ENCODE measurements at places on chromosomes 4 and X.

- no peak for DNase-seq
Measured at GRCh38 chr4:176834531-176834930, 41.8 kb upstream of the VEGFC start.

DNA sequence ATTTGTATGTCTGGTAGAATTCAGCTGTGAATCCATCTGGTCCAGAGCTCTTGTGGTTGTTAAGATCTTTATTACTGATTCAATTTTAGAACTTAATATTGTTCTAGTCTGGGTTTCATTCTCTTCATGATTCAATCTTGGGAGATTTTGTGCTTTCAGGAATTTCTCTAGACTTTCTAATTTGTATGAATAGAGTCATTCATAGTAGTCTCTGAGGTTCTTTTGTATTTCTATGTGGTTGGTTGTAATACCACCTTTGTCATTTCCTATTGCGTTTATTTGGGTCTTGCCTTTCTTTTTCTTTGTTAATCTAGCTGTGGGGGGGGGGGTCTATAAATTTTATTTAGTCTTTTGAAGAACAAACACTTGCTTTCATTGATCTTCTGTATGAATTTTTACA lies 824.8 kb upstream of the GALNTL6 start:
- no peak for DNase-seq

DNA sequence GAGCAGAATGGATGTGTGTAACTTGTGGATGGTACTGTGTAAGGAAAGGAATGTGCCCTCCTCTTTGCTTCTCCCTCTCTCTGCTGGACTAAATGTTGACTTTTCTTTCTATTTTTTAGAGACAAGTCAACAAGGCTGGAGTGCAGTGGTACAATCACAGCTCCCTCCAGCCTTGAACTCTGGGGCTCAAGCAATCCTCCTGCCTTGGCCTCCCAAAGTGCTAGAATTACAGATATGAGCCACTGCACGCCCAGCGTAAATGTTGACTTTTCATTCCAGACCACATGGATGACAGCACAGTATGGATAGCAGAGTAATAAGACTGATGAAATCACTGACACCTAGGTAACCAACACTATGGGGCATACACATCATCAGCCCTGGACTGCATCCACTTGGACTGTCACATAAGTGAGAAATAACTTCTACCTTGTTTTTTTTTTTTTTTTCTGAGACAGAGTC lies 5.1 kb upstream of the RPS3A start:
- DNase-seq, result no peak

DNA sequence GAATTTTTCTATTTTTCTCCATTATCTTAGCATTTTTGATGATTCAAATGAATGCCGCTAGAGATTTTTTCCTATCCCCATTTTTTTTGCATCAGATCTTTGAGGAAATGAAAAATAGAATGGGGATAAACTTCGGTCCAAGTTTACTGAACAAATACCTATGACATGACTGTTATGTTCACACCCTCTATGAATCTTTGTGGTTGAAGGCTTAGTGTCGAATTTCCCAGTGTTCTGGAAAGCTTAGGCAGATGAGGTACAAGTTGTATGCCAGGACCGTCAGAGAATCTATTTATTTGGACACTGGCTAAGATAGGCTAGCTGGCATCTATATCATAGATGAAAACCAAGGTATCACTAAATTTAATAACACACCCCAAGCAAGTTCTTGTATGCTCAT lies 123.4 kb downstream of the SPCS3 start:
- DNase-seq, result no peak

GRCh38 chr4:128565054-128565453 lies 244.4 kb upstream of the JADE1 start:
- DNase-seq, result no peak

DNA sequence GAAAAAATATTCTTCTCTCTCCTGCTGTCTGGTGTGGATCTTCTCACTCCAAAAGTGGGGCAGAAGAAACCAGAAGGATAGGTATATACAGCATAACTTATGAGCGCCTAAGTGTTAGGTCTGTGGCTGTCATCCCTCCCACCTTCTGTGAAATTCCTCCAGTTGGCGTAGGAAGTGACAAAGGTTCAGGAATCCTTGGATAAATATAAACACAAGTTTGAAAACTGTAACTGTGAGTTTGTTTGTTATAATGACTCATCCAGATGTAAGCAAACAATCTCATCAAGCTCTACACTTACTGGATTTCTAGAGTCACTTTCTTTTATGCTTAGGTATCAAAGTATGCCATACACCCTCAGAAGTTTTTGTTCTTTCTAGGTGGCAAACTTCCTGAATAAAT lies 405.2 kb downstream of the FAT4 start:
- no peak for DNase-seq

- DNase-seq, result no peak
Measured at GRCh38 chr4:110201502-110201901, 3.1 kb upstream of the ELOVL6 start.

DNA sequence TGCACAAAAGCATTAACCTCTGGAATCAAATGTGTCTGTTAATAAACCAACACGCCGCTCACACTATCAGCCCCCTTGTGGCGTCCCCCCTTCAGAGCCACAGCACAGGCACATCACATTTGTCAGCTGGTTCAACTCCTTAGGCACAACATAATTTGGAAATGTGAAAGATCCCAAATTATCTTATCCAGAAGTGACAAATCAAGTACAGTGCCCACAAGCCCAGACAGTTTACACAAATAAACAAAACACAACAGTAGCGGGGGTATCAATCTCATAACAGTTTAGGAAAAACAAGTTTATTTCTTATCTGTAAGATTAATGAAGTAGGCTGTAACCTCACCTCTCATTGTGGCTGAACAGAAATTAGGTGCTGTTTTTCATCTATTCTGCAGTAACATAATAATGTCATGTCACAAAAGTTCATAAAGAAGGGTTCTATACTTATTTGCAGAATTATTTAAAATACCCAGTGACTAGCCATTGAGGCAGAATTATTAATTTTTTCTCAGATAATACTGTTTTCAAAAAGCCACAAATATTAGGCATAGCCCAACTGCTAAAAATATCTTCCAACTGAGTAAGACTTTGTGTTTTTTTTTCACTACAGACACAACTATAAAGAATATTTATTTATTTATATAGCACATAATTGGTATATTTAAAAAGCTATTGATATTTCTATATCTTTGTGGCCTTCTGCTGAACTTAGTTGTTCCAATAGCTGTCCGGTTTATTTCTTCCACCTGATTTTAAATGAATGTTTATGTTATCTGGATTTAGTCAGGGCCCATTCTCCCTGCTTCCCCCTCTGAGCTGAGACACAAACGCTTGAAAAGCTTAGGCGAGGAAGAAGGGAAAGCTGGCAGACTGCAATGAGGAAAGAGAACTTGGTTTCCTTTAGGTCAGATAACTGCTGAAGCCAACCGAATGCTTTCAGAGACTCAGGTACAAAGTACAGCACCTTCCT lies 214.7 kb downstream of the QDPR start:
- no peak for DNase-seq

GRCh38 chrX:17633546-17633945 lies 103.7 kb upstream of the SCML1 start:
- no peak for DNase-seq

GRCh38 chrX:18899796-18900380 lies 84.0 kb downstream of the PHKA2 start:
- DNase-seq, result no peak

DNA sequence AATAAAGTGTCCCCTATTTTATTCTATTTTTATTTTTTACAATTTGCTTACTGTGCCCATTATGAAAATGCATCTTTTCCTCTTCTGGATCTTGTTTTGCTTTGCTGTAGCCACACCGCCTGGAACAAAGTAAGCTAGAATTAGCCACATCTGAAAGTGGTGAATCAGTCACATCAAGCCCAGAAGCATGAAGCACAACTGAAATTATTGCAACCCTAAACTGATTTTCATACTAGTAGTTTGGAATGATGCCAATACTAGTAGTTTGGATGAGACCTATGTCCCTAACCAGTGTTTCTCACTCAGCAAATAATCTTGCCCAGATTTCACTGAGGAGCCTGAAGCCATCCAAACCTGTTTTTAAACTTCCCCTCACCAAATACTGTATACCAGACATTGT lies 303.0 kb downstream of the EPHA5 start:
- no peak for DNase-seq

DNA sequence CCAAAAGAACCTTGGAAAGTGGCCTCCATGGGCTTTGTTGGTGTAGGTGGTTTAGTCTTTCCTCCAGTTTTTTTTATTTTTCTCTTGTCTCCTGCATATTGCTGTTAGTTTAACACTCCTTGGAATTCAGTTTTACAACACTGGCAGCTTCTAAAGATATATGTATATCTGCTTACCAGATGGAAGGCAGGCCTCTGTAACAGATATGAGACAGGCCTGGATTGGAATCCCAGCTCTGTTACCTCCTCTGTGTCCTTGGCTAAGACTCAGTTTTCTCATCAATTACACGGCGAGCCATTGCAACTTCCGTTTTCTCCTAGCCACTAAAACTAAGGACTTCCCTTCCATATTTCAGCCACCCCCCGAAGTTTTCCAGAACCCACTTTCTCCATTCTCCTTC lies 133.4 kb upstream of the SMAD1 start:
- no peak for DNase-seq

DNA sequence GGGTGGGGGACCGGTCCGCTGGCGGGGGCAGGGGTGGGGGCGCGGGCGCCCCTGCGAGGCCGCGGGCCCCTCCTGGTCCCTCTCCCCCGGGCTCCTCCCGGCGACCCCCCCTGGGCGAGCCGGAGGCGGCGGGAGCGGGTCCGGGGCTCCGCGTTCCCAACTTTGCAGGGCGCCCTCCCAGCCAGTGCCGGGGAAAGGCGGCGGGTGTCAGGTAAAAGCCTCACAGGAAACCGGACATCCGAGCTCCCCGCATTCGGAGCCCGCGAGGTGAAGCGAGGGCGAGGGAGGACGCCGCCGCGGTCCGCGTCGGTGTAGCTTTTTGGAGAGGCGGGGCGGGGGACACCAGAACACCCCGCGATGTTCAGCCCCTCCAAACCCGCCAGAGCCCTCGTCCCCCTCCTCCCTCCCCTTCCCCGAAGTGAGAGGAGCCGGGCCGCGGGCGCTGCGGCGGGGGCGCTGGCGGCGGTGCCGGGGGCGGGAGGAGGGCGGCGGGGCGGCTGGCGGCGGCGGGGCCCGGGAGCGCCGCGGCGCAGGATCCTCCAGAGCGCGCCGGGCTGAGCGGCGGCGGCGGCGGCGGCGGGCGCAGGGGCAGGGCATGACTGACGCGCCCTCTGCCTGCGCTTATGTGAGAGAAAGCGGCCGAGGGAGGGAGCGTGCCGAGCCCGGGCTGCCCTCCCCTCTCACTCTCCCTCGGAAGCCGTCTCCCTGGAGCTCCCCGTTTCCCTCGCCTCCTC lies at the start of gene VEGFC:
VEGFC (minus strand) TSS at position 597 of the 734 bp plus-strand sequence. CDS start 611 bp downstream, outside the sequence.
- no peak for DNase-seq

DNA sequence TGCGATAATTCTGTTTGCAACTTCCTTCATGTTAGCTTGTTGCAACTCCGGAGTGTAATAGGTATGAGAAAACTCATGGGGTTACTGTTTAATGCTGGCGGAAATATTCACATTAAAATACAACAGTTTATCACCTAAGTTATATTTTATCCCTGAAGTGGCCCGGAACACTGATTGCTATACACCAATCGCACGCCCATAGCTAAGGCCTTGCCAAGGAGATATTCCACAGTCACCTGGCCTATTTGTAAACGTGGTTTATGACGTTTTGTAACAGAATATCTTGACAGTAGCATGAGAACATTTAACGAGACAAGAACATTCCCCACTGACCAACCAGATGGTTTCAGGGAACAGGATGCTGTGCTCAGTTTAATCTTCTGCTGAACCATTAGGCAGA lies 23.2 kb upstream of the FAM90A26 start:
- DNase-seq, result no peak

- no peak for DNase-seq
Measured at GRCh38 chr4:92047209-92047875, 256.4 kb upstream of the GRID2 start.

GRCh38 chr4:112509243-112510141 lies 6.5 kb downstream of the NEUROG2 start:
- DNase-seq, result no peak

- no peak for DNase-seq
Measured at GRCh38 chrX:131942034-131942433, 81.1 kb upstream of the STK26 start.

DNA sequence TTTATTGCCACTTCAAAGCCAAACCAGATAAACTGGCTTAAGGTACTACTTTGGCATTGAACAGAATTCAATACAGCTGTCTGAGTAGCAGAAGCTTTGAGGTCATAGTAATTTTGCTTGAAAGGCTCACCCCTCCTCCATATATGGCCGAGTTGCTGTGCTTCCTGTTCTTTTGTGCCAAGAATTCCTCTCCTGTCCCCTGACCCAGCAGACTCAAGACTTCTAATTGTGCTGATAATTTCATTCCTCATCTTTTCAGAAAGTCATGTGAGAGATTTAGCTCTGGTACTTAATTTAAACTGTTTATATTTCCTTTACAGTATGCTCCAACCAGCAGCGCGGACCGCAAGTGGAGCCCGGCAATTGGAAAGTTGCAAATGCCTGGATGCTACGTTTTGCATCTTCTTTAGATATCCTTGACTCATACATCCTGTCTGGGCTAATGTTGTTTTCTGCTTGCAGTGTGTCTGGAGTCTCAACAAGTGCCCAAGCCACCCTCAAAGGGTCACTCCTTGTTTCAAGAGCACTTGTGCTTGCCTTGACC lies 373.4 kb downstream of the PDGFC start:
- no peak for DNase-seq

- peak; percentile 1 for DNase-seq
Measured at GRCh38 chrX:66638591-66639500, at the start of gene EDA2R. Gene EDA2R (minus strand): TSS chrX:66639078. CDS start chrX:66616020, 23,058 bp downstream.

DNA sequence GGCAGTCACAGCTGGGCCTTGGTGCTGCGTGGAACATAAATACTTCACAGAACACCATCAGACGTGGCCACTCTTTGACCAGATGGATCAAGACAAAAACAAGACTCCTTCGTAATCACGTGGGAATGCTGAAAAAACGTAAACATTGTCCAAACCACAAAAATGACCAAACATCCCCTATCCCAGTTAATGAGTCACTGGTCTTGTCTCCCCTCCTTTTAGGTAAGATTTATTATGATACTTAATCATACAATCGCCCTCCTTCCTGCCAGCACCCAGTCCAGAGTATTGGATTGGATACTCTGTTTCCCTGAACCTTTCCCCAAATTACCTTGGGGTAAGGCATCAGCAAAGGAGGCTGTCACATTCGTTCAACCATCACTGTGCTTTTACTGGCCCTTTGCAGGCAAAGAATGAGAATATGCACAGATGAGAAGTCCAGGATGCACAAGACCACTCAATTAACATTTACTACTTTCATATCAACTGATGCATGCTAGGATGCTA lies 601 bp upstream of the TCEANC start:
- DNase-seq, result no peak

DNA sequence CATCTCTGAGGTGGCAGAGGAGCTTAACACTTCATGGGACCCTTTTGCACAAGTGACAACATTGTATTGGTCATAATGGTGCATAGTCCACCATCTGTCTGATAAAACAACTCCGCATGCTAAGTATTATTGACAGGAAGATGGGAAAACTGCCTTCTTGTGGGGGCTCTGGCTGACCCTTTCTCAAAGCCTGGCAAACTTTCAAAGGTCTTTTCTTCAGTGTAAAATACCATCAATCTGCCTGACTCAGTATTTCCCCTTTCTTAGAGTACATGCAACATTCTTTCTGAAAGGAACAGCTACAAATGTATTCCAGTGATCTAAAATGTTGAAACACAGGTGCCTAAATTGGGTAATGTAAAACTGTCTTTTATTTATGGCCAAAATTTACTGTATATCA lies 89.1 kb downstream of the NAA11 start:
- DNase-seq, result no peak

All from CD4-positive, alpha-beta T cell treated with Interleukin-1 beta for 1 hour (primary cell).